Hematopoietic multipotent progenitor cell treated with erythropoietin and hydrocortisone succinate and interleukin-3 and kit ligand, for 8 days (in vitro differentiated cells): ENCODE measurements at places on chromosomes 4 and X.

DNA sequence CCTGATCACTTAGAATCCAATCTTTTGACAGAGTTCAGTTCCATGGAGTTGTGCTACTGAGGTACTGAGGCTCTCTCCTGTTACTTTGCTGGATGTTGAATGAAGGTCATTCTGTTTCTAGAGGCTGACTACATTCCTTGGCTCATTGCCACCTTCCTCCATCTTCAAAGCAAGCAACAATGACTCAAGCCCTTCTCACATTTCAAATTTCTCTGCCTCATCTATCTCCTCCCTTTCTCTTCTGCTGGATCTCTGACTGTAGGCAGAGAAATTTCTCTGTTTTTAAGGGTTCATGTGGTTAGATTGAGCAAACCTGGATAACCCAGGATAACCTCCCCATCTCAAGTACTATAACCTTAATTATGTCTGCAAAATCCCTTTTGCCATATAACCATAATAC is 775.4 kb downstream of the STPG2 start:
- no peak for DNase-seq

DNA sequence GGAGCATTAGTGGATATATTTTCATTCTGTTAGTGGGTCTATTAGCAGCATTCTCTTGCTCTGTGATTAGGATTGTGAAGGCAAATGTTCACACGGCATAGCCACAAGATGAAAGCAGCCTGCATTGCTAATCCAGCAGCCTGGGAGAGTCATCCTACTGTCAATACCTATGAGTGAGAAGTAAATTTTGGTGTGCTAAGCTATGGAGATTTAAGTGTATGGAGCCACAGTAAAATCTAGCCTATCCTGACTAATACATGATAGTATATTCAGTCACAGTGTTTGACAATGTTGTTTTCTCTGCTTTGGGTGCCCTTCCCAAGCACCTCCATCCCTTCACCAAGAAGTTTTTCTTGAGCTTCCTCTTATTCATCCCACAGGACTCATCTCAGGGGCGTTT is 47.2 kb upstream of the TMPRSS11F start:
- no peak for DNase-seq

DNA sequence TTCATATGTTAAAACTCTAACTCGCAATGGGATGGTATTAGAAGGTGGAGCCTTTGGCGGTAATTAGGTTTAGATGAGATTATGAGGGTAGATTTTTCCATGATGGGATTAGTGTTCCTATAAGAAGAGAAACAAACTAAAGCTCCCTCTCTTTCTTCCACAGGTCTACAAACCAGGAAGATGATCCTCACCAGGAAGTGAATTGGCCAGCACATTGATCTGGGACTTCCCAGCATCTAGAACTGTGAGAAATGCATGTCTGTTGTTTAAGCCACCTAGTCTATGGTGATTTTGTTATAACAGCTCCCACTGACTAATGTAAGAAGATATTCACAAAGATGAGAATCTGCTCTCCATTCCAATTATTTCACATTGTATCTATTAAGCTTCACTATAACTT is 2266.9 kb downstream of the PCDH7 start:
- DNase-seq: no peak

- DNase-seq: no peak
These were observed 131.3 kb upstream of the AGA start for GRCh38 chr4:177573507-177573906.

GRCh38 chrX:140503238-140503601 is 1.6 kb downstream of the SOX3 start:
- no peak for DNase-seq

GRCh38 chrX:118702741-118703140 is 24.7 kb upstream of the IL13RA1 start:
- DNase-seq: no peak

GRCh38 chr4:178090640-178091411 is 648.6 kb upstream of the AGA start:
- DNase-seq: no peak

GRCh38 chr4:34935739-34936138 is 1308.6 kb downstream of the ARAP2 start:
- DNase-seq: no peak

DNA sequence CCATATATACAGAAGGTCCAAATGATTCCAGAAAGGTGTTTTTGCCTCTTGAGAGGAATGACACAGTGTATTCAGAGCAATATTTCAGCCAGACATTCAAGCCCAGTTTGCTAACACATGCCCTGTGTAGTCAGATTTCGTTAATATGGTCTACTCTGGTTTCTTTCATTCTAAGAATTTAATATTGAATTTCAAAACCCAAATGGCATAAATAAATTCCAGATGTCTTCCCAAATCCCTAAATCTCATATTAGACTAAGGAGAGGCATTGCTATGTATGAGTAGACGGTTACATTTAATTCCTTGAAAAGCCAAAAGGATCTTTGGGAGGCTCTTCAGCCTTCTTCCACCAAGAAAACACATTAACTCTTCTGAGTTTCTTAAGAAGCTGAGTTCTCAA is 66.3 kb upstream of the C1QTNF7 start:
- no peak for DNase-seq

DNA sequence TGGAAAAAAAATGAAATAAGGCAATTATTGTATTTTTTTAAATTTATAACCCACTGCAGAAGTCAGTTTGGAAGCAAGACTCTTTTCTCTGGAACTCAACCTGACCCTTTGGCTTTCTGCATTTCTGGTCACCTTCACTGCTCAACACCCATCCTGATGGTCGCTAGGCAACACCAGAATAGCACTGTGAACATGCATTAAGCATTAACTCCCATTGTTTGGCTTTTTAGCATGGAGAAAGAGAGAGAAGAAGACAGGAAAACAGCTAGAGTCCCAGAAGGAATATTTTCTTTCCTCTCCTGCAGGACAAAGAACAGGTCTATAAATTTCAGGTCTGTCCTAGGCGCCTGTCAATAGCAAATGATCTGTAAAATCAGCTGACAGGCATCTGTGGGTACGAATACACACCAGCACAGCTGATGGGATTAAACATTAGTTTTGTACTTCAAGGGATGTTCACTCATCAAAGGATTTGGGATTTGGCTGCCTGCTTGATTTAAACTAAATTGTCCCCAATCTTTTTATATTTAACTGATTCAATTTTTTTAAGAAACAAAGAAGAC is 137.2 kb upstream of the ETNPPL start:
- DNase-seq: no peak

DNA sequence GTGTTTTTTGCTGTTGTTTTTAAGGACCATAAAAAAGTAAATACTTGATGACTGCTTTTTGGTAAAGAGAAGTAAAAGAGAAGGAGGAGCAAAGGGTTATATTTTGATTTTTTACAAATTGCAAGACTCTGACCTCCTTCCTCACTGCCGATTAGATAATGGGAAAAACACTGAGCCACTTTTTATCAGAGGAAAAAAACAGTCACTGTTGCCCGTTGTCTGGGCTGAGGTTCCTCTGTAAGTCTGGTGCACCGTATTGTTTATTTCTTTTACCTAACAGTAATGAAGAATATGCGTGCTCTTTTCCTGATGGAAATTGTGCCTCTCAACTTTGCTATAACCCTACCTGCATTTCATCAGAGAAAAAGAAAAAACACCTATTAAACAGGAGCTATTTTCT is 178.7 kb upstream of the EMCN start:
- DNase-seq: no peak

DNA sequence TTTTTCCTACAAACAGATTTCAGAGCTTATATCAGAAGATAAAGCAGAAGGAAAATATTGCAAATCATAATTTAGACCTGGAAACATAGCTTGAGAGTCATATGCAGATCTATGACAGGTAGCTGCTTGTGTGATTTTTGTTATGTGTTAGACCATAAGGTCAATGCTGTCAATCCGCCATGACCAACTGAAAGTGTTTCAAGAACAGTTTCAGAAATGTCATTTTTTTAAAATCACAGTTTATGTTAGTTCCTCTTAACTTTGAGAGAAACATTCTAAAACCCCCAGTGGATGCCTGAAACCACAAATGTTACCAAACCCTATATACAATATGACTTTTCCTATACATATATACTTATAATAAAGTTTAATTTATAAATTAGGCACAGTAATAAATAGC is 391.3 kb upstream of the FAM241A start:
- DNase-seq: no peak

DNA sequence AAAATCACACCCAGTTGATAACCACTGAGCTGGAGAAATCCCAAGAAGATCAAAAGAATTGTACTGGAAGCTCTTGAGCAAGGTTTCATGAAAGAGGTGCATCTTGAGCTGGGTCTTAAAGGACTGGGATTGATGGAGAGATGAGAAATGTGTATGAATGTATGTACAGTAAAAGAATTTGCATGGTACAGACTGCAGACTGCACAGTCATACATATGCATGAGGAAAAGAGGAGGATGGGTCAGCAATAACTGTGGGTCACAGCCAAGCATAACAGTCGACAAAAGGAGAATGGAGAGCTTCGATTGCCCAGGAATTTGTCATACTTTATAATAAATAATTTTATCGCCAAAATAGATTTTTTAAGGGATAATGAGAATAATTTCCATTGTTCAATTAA is 4.8 kb upstream of the RELL1 start:
- no peak for DNase-seq

- DNase-seq: no peak
These were observed 66.4 kb upstream of the C4orf54 start for GRCh38 chr4:99724067-99724466.

GRCh38 chr4:176001151-176002006 is 64.3 kb upstream of the WDR17 start:
- DNase-seq: no peak

DNA sequence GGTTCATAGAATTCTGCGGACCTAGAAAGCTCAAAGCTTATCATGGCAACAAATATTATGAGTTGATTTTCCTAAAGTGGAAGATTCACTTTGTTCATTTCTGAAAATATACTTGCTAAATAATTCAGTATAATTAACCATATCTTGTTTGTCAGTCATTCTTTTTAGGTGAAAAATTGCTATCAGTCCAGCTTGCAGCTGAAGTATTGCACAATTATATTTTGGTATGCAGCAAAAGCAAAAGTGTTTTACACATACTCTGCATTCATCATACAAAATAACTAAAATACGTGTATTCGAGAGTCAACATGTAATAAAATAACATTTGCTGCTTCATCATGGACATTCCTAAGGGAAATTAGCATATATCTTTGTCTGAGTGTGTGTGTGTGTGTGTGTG is 24.8 kb downstream of the DKK2 start:
- DNase-seq: no peak

- no peak for DNase-seq
These were observed 49.4 kb upstream of the CHRNA9 start for GRCh38 chr4:40285692-40286091.

DNA sequence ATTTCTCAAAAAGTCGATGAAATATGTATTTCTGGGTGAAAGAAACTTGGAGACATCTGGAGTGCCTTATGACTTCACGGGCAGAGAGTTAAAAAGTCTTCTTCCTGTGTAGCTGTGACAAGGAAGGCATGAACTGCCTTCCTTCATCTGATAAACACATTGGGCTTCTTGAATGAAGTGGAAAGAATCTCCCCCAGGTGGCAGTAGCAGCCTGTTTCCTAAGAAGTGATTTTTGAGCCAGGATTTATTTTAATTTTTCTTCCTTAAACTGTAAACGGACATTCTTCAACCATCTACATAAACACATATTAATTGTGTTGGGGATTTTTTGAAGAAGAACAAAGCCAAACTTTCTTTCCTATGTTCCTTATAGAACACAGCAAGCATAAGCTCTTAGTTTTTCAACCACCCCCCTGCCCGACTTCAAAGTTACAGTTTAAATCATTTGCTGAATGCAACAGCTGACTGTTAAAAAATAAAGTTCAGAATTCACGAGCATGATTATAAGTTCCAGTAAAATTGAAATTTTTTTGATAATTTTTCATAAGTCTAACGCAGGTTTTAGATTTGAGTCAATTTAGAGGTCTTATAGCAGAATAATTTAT is 980 bp upstream of the GIMD1 start:
- peak; percentile 70 for DNase-seq

- no peak for DNase-seq
These were observed 21.2 kb downstream of the NKX3-2 start for GRCh38 chr4:13523105-13523477.

DNA sequence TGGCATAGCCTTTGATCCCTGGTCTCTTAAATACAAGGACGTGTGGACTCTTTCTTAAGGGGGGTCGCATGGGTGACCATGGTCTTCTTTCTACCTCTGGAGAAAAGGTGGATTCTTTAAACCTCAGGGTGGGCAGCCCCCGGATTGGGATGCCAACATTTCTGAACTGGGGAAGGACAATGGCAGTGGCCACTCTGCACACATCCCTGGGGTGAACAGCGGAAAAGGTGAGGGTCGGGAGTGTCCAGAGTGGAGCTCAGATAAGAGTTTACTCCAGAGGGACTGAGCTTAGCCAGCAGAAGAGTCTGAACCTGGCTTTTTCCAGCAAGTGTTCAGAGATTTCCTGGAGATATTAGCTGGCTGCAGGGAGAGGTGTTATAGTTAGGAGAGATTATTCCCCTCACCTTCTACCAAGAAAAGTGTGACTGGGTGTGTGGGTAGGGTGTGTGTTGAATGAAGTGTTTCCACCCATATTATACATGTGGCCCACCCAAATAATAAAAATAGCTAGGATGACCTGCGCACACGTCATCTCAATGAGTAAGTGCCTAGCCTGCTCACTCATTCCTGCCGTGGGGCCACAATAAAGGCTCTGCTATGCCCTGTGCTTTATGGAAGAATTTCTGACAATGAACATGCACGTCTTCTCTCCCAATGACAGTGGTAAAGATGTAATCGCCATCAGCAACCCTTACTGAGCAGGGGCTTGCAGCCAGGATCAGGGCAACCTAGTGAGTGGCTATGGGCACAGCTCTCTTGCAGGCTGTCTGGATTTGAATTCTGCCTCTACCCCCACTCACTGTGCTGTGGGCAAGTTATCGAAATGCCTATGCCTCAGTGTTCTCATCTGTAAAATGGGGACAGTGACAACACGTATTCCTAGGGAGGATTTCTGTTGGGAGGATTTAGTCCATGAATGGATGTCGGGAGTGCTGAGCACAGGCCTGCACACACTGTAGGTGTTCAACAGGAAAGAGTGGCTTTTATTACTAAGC is 76.6 kb downstream of the SLC2A9 start:
- DNase-seq: no peak

GRCh38 chr4:106851726-106852125 is 184.4 kb downstream of the DKK2 start:
- DNase-seq: no peak

DNA sequence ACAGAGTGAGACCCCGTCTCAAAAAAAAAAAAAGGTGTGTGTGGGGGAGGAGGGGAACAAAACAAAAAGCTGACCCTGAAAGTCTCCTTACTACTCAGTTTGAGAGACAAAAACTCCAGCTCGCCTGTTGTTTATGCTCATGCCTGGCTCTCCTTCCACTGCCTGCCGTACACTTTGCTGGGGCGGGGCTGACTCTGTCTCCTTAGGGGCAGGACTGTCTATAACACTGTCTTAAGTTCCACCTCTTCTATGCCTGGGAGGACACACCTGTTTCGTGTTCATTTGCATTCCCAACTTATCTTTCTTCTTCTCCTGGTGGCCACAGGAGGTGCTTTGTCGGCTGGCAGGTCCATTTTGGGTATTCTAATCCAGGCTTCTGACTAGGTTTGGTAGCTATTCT is 81.4 kb downstream of the MTNR1A start:
- no peak for DNase-seq

- DNase-seq: no peak
These were observed 83.9 kb downstream of the SNCA start for GRCh38 chr4:89752932-89753598.
